Esophagus squamous epithelium (tissue), 5 donors: ENCODE measurements at places on chromosomes 2 and 18.

- no peak for DNase-seq
Measured at GRCh38 chr2:175853616-175853890, 148.5 kb downstream of the LNPK start.

DNA sequence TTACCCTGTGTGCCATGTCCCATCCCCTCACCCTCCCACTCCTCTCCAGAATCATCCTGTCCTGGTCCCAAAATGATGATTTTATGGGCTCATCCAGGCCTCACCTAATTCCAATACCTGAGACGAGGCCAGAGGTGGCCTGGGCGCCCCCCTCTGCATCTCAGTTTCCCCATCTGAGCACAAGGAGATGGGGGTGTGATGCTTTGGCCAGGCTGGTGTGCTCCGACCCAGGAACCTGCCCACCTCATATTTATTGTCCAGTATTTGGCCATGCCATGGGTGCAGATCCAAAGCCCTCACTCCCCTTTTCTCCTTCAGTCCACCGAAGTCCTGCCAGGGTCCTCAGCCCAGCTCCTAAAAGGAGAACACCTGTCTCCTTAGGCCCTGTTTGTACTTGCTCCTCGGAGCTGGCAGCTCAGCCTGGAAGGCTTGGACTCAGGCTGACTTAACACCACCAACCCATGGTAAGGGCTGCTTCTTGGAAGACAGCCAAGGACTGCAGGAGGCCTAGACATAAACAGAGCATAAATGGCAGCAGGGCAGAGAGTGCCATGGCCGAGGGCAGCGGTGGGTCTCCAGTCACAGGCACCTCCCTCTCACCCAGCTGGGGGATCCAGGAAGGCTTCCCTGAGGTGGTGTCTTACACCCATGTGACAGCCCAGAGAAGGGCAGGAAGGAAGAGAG, 3.6 kb downstream of the TEX51 start:
- no peak for DNase-seq

GRCh38 chr2:188659656-188660406, 314.3 kb upstream of the COL3A1 start:
- DNase-seq = no peak

DNA sequence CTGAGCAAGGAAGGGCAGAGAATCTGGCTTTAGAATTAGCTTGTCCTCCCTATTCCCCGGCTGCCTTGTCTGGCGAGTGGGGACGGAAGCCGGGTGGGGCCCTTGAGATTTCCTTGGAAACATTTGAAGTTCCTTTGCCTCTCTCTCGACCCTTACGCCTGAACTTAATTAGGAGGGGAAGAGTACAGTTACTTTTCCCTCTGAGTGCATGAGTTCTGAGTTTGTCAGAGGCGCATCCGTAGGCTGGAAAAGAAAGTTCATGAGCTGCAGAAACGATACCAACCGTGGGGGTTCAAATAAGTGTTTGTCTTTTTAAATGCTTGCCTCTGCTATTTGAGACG, 468 bp downstream of the PIKFYVE start:
- DNase-seq = no peak

DNA sequence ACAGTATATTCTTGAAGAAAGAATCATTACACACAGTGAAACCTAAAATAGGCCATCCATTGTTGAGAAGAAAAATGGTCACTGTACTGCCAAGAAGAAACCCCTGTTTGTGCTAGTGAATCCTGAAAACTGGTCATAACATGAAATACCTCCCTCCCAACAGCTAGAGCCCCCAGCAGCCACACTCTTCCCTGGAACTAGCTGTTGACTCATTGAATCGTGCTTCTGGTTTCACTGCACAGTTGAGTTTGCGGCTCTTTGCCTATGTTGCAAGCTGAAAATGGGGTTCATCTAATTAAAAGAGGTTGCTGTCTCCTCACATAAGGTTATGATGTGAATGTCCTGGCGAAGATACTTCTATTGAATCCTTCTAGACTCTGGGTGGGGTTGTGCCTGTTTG, 86.3 kb downstream of the UGGT1 start:
- DNase-seq = no peak

GRCh38 chr2:108124736-108125495, 114.9 kb upstream of the SULT1C3 start:
- DNase-seq = no peak

DNA sequence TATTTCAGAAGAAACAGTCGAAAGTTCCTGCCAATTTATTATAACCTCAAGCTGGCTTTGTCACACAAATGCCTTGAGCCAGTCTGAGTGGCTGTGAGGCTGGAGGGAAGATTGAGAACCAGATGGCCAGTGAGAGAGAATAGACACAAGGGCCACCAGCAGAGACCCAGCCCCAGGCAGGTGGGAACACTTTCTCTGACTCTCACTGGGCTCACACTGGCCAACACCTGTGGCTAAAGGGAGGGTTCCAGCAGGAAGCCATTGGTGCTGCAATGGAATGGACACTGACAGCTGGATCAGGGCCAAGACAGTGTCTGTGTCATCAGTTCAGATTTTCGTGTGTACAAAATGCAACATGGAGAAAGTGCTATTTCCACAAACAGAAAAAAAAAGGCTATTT, 29.9 kb downstream of the LOXHD1 start:
- DNase-seq = no peak

- DNase-seq = no peak
Measured at GRCh38 chr2:39736640-39737039, 42.4 kb downstream of the THUMPD2 start.
